ENCODE measurements at places on chromosomes 11 and 22. TPM values are rescaled to one million over a fixed set of nuclear protein-coding genes. Genes with fewer than 3 reads are reported as not detected.

AP5B1 gene
- 7.7 TPM for total RNA-seq

FJX1 gene
- 156 TPM for total RNA-seq

OR51B2 gene
- not detected for total RNA-seq

DLG2 gene
- 1.4 TPM for total RNA-seq

OR5M10 gene
- not detected for total RNA-seq

PTPRCAP gene
- 0.19 TPM for total RNA-seq

PANX3 gene
- not detected for total RNA-seq

STK33 gene
- 0.58 TPM for total RNA-seq

ARHGAP42 gene
- 13.0 TPM for total RNA-seq

FGF3 gene
- total RNA-seq: not detected

SCGB1D2 gene
- not detected for total RNA-seq

PNPLA3 gene
- total RNA-seq: 6.2 TPM
